ENCODE measurements at places on chromosomes 4 and X. TPM values are rescaled to one million over a fixed set of nuclear protein-coding genes. Genes with fewer than 3 reads are reported as not detected.

SSX1 gene
- not detected for total RNA-seq

XK gene
- total RNA-seq, result 1.1 TPM

DNA sequence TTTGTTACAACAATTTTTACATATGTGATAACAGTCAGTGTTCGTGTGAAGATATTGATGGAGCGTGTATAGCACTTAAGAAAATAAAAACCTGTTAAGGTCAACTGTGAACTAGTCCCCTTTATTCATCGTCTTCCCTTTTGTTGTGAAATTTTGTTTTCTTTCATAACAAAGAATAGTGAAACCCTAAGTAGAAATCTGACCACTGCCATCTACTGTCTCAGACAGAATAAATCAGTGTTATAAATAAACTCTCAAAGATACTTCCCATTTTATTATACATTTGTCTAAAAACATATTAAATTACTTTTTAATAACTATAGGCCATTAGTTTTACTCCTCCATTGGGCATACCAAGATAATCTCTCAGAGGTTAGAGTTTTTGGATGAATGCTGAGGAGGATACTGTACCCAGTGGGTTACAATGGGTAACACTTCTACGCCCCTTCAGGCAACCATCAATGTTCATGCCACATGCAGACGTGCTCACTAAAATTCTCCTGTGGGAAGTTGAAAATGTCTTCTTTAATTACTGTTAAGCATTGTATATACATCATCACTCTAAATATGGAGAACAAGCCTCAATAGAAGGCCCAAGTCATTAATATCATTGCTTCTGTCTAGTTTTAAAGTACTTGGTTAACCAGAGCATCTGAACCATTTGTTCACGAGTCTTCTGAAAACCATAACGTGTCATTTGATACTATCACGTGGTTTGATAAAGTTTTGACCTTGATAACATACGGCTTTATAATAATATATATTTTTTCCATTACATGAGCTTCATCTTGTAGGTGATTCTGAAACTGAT, 171.2 kb downstream of the TMA16 start:
- H3K27me3 ChIP-seq, result no peaks in the 10 kb centered on the region
- H3K4me1 ChIP-seq, result no peaks in the 10 kb centered on the region
- H3K27ac ChIP-seq, result no peak overlapping the region
- H3K4me3 ChIP-seq, result no peak overlapping the region

DNA sequence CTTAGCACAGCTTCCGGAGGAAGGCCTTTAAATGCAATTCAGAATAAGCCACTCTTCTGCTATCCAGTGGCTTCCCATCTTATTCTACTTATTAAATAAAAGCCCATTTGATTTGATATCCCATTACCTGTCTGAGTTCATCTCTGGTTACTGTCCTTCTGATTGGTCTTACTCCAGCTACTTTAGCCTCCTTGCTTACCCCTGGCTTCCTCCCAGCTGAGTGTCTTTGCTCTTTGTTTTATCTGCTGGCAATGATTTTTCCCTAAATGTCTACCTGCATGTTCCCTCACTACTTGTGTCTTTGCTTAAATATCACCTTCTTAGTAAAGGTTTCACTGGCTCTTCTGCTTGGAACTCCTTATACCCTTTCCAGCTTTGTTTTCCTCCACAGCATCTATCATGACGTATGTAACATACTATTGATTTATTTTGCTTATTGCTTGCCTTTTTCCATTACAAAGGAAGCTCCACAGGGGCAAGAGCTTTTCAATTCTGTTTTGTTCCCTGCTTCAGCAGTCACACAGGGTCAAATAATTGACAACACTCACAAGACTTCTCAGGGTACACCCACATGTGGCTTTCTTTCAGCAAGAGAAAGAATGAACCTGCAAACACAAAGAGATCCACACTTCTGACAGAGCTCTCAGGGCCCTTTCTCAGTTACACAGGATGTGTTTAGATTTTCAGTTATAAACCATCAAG, 63.8 kb downstream of the TBC1D19 start:
- no peaks in the 10 kb centered on the region for H3K36me3 ChIP-seq
- no peaks in the 10 kb centered on the region for H3K4me1 ChIP-seq
- H3K4me3 ChIP-seq, result no peak overlapping the region

Data from H1 (cell line).